ENCODE measurements at places on chromosomes 4 and X.

DNA sequence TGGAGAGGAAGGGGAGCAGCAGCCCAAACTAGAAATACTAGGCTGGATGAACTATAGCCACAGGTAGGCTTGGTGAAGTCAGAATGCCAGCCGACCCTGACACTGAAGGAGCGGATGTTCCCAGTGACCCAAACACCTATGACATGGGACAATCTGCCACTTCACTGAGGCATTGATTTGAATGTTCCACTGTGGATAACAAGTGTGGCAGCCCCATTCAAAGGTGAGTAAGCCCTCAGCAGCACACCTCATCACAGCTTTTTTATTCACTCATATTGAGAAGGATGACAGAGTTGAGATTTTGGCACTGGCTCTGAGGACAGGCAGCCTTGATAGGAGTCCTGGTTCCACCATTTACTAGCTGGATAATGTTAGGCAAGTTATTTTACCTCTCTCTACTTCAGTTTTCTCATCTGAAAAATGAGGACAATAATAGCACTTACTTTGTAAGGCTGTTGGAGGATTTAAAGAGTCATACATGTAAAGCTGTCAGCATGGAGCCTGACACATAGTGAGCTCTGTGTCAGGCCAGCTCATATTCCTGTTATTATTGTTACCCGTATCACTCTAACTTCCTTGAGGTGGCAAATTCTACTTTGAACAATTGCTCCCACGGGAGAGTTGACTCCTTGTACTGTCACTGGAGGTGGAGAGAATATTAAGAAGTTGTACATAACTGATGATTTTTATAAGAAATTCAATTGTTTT lies 114.6 kb downstream of the RASL11B start:
- DNase-seq, result no peak

- no peak for DNase-seq
These were observed 1138.1 kb downstream of the ARAP2 start for GRCh38 chr4:35106091-35106734.

- peak; percentile 76 for DNase-seq
These were observed 464 bp downstream of the RAP1GDS1 start for GRCh38 chr4:98261405-98262291.

- DNase-seq, result no peak
These were observed 16.7 kb upstream of the SOD3 start for GRCh38 chr4:24778464-24779225.

DNA sequence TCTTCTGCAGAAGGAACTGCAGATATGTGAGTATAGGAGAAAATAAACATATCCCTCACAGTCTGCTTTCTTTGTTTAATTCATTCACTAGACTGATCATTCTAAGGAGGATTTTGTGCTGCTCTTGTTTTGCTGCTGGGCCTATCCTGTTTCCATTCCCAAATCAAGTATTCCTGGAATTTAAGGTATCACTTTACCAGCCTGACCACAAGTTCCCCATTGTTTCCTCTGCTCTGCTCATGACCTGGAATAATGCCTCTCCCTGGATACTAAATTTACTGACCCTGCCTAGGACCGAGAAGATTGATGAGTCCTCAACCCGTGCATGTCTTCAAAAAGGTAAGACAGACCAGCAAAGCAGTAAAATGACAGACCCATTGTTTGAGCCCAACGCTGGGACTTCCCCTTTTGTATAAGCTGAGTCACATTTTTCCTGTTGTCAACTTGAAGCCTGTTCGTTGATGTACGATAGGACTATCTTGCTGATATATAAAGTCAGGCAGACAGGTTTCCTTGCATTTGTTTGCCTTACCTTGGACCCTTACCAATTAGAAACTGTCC lies 85.5 kb upstream of the TET2 start:
- DNase-seq, result no peak

- DNase-seq, result no peak
These were observed 30.1 kb upstream of the MTMR1 start for GRCh38 chrX:150663073-150663472.

GRCh38 chr4:169295822-169296221 lies 25.1 kb upstream of the SH3RF1 start:
- no peak for DNase-seq

DNA sequence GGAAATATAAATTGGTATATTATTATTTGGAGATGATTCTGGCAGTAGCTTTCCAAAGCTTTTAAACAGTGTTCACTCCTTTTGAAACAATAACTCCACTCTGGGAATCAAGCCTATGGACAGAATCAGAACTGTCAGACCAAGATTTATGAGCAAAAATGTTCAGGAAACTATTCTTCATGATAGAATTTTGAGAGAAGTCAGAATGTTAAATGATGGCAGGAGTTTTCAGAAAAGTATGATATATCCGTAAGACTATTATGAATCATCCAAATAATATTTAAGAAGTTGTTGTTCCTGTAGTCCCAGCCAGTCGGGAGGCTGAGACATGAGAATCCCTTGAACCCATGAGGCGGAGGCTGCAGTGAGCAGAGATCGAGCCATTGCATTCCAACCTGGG lies 50.5 kb upstream of the ADGRG2 start:
- no peak for DNase-seq

GRCh38 chr4:100519205-100519604 lies 1.4 kb upstream of the EMCN start:
- DNase-seq, result no peak

GRCh38 chr4:25970226-25970675 lies 56.2 kb downstream of the SMIM20 start:
- no peak for DNase-seq

DNA sequence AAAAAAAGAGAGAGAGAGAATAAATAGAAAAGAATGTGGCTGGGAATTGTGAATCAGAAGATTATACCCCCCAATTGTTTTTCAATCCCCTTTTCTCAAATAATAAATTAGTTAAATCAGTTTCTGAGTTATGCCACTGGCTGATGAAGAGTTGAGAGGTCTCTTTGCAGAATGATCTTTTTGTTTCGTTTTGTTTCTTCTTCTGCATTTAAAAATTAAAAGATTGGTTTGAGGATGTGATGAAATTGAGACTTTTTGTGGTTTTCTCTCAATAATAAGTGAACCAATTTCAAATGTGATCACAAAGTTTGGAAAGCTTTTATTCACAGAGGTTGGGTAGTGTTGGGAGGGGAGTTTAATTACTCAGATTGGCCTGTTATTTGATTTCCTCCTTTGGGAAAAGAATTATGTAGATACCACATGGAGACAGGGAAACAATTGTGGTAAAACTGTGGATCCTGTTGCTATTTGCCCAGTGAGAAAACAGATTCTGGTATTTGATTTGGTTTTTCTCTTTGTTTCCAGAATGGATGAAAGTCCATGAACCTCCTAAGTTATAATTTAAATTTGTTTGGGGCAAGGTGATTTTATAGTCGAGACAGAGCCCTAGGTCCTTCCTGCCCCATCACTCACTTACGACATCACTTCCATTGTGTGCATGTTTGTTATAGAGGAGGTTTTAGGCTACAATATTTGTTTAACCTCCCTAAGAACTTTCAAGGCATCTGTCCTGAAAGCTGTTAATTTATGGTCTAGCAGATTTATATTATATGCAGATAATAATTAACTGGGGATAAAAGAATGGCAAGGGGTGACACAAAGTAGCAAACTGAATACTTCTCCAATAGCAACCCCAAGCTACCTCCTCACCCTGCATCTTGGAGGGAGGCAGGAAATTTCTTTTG lies 92.0 kb upstream of the BMPR1B start:
- DNase-seq, result no peak
